ENCODE measurements at places on chromosomes 4 and X.

DNA sequence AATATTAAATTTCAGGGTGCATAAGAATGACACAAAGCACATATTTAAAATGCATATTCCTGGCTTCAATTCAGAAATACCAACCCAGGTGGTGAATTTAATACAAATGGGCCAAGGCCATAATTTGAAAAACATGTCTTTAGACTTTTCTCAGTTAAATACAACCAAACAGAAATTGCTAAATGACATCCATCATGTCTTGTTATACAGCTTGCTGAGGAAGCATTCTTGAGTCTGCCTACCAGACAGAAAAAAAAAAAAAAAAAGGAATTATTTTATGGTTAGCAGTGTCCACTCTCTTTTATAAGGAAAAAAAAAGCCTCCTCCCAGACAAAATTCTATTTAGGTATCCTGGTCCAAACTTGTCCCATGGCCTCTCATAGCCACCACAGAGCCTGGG lies 119.1 kb downstream of the PAPSS1 start:
- DNase-seq = no peak

DNA sequence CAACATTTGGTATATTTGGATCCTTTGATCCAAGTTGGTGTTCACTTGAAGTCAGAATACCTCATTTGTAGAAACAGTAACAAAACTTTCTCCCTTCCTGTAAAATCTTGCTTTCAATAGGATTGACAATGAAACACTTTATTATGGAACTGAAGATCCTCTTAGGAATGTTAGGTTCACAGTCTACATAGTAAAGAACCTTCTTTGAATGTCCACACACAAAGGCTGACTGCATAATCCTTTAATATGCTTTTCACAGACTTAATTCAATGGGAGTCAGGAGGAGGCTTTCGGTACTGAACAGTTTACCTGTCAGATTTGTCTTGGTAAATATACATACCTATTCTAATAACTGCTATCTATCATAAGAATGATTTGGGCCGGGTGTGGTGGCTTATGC lies 188.5 kb downstream of the SPRY1 start:
- DNase-seq = no peak

- no peak for DNase-seq
Observed at GRCh38 chr4:105130945-105131344, 15.7 kb upstream of the TET2 start.

DNA sequence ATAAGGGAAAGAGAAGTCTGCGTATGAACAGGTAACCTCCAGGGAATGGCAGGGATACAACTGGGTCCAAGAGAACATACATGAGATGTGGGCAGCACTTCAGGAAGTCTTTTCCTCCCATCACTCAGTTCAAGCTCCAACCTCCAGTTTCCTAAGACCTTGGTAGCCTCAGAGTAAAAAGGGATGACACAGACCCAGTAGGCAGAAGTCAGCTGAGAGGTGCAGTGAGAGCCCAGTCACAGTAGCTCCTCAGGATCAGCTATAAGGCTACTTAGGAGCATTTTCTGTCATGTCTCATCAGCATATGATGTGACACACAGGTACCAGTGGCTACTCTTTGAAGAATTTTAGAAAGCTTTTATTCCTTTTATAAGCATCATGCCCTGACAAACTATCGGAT lies 12.5 kb upstream of the STS start:
- no peak for DNase-seq

DNA sequence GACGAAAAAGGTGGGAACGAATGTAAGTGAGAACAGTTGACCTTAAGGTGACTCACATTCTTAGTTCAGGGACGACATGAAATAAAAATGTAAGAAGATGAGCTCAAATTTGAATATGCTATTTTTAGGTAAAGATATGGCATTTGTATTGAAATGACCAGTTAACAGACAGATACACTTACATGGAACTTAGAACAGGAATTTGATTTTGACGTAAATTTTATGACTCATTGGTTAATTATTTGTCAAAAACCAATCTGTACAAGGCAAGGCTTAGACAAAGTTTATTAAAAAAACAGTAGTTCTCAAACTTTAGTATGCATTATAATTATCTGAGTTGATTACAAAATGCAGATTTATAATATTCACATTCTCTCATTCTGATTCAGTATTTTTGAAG lies 469.4 kb downstream of the CFAP47 start:
- DNase-seq = no peak

All from hippocampal formation (tissue), 2 donors.